Retina (tissue), 1 donor: ENCODE measurements at places on chromosomes 1 and 21.

DNA sequence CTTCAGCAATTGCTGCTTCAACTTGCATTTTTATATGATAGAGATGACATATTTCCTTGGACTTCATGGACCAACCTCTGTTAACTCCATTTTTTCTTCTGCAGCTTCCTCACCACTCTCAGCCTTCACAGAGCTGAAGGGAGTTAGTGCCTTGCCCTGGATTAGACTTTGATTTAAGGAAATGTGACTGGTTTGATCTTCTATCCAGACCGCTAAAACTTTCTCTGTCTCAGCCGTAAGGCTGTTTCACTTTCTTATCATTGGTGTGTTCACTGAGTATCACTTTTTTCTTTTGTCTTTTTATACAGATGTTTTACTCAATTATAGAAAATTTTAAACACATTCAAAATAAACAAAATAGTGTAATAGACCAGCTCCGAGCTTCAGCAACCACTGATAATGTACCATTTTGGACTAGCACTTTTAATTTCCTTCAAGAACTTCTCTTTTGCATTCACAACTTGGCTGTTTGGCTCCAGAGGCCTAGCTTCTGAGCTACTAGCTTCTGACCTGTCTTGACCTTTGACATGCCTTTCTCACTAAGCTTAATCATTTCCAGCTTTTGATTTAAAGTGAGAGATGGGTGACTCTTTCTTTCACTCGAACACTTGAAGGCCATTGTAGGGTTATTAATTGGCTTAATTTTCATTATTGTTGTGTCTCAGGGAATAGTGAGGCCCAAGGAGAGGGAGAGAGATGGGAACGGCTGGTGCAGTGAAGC, 9.3 kb downstream of the NEK7 start:
- DNase-seq, result no peak

- no peak for DNase-seq
Observed at GRCh38 chr1:215895276-215895675, 328.2 kb downstream of the KCTD3 start.

- no peak for DNase-seq
Observed at GRCh38 chr1:59434336-59434735, 137.4 kb downstream of the FGGY start.

DNA sequence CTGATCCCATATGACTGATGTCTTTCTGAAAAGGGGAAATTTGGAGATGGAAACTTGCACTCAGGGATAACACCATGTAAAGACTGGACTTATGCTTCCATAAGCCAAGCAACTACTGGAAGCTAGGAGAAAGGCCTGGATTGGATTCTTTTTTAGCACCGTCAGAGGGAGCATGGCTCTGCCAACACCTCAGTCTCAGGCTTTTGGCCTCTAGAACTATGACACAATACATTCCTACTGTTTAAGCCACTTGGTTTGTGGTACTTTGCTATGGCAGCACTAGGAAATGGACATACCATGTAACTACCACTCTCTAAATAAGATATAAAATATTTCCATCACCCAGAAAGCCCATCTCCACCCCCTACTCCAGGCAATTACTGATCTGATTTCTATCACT, 139.7 kb downstream of the CYYR1 start:
- DNase-seq, result no peak

GRCh38 chr1:222064388-222065211, 322.7 kb upstream of the DUSP10 start:
- no peak for DNase-seq

- DNase-seq, result peak; percentile 88
Observed at GRCh38 chr1:29706936-29707335, 470.6 kb downstream of the PTPRU start.

DNA sequence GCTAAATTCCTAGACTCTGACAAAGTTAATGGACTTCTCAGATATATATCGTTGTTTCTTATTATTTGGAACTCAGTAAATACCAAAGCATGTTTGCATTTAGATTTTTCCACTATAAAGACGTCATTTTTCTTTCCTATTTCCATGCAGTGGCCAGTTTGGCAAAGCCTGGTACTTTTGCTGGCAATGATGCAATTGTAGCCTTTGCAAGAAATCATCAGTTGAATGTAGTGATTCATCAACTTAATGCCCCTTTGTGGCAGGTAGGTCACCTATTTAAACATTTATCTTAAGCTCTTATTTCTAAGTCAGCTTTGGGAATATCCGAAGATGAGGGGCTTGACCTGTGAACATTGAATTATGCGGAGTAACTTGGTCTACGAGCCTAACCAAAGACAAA, 12.0 kb downstream of the OTUD3 start:
- no peak for DNase-seq

GRCh38 chr1:221760911-221761310, 19.0 kb upstream of the DUSP10 start:
- DNase-seq, result no peak

DNA sequence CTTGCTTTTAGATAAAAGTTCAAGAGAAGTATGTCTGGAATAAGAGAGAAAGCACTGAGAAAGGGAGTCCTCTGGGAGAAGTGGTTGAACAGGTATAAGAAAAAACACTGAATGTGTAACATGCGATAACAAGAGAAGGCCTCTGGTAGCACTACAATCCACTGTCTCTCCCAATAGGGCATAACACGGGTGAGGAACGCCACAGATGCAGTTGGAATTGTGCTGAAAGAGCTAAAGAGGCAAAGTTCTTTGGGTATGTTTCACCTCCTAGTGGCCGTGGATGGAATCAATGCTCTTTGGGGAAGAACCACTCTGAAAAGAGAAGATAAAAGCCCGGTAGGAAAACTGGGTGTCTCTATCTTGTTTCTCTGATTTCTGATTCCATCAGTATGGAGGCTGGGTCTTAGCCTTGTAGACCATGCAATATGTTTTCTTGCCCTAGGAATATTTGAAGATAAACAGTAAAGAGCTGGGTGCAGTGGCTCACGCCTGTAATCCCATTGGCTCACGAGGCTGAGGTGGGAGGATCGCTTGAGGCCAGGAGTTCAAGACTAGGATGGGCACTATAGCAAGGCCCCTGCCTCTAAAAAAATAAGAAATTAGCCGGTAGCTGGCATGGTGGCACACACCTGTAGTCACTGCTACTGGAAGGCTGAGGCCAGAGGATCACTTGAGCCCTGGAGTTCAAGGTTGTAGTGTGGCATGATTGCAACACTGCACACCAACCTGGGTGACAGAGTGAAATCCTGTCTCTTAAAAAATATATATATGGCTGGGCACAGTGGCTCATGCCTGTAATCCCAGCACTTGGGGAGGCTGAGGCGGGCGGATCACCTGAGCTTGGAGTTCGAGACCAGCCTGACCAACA, 40.4 kb downstream of the DAP3 start:
- DNase-seq, result peak; percentile 47

DNA sequence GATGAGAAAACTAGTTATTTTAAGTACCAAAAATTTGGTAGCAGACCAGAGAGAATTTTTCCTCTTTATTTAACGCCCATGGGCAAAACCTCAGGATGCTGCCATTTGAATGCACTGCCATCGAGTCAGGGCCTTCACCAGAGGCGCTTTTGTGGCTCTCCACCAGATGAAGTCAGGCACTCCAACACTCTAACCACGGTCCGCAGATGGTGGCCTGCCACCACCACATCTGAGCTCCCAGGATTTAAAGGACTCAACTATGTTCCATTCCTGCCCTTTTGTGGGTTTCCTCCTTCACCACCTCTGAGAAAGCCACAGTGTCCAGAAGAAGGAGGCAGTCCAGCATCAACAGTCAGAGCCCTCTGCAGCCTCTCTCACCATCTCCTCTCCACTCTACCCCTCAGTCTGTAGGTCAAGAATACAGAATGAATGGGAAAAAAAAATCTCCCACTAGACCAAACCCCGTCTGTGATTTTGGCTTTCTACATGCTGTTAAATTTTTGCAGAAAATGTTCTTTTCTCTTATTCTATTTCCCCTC, 647.4 kb downstream of the USP25 start:
- DNase-seq, result no peak

GRCh38 chr21:26977746-26978145, 10.9 kb upstream of the ADAMTS5 start:
- DNase-seq, result no peak

- DNase-seq, result no peak
Observed at GRCh38 chr1:158916085-158916484, 15.3 kb upstream of the PYHIN1 start.

DNA sequence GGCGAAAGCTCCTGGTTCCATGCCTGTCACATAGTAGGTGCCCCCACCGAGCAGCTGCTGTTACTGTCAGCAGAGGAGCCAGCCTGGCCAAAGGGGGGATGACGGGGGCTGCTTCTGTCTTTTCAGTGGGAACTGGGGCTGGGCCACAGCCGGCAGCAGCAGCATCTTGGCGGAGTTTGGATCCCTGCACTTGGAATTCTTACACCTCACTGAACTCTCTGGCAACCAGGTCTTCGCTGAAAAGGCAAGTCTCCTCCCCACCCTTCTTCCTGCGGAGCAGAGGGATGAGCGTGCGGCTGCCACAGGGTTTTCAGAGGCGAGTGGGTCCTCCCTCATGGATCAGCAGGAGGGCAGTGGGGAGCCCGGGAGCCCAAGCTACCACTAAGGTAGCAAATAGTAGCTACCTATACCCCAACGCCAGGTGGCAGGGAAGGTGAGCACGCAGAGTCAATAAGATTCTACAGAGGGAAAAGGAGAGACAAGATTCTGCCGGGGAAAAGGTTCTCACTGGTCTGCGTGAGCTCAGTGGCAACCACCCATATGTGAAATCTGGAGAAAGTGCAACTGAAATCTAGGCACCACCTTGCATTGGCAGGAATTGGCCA, 41.4 kb upstream of the SELENON start:
- no peak for DNase-seq

GRCh38 chr1:207863893-207864535, 46.9 kb downstream of the CD34 start:
- DNase-seq, result no peak

- no peak for DNase-seq
Observed at GRCh38 chr1:197572169-197572568, 203.1 kb downstream of the DENND1B start.

- DNase-seq, result no peak
Observed at GRCh38 chr1:112513112-112513870, 4.5 kb downstream of the WNT2B start.

DNA sequence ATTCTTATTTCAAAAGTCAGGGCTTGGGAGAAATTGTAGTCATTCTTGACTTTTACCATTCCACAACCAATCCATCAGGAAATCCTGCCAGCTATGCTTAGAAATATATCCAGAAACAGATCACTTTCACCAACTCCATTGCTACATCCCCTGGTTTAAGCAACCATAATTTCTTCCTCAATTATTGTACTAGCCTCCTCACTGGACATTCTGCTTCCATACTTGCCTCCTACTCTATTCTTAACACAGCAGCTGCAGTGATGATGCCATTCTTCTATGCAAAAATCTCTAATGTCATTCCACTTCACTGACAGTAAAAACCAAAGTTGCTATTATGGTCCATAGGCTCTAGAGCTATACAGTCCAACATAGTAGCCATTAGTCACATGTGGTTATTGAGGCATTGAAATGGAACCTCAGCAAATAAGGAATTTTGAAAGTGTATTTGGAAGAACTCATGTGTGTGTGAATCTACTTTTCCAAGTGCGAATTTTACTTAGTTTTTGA, 110.7 kb upstream of the KIAA0040 start:
- no peak for DNase-seq

- DNase-seq, result peak; percentile 23
Observed at GRCh38 chr1:39272798-39273469, 68.4 kb downstream of the MACF1 start.

DNA sequence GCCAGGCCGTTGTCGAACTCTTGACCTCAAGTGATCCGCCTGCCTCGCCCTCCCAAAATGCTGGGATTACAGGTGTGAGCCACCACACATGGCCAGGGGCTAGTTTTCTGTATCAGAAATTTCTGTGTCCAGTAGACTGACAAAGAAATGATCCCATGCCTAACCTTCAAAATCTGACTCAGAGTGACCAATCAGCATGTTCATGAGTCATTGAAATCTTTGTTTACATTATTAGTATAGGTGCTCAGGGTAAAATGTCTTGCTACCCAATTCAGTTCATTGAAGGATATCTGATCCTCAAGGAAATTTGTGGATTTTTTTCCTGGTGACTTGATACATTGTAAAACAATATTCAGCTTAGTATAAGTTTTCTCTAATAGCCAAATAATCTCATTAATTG, 11.0 kb upstream of the LDLRAD2 start:
- DNase-seq, result no peak

DNA sequence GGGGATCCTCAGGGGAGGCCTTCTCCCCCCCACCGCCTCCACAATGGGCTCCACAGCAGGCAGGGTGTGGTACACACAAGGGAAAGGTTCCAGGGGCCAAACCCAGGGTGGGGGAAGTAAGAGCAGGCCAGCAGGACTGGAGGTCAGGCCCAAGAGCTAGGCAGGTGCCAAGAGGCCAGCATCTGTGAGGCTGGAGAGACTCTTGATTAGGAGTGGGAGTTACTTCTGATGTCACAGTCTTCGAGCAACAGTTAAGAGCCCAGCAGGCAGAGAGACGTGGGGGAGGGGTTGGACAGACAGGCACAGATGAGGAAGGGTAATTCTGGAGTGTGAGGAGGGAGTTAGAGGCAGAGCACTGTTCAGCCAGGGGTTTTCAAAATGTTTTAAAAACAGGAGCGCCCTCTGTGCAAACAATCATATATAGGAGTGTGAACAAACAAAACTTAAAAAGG, 55.8 kb downstream of the SLC9A1 start:
- DNase-seq, result peak; percentile 73

DNA sequence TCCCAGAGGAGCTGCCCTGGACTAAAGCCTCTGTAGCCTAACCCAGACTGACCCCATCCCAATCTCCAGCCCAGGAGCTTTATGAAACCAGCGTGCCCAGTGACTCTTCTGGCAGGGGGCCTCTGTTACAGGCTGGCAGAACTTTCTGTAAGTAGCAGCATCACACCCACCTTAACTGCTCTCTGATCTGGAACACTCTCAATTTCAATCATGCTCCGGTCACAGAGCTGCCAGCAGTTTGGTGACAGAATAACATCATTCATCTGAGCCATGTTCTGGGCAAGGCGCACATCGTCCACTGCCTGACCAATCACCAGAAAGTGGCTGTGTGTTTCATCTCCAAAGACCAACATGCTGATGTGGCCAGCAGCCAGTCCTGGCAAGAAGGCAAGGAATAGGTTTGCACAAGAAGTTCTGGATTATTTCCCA, 14.7 kb downstream of the ADCY10 start:
- no peak for DNase-seq

- DNase-seq, result no peak
Observed at GRCh38 chr1:206812471-206812870, 40.2 kb upstream of the IL10 start.

DNA sequence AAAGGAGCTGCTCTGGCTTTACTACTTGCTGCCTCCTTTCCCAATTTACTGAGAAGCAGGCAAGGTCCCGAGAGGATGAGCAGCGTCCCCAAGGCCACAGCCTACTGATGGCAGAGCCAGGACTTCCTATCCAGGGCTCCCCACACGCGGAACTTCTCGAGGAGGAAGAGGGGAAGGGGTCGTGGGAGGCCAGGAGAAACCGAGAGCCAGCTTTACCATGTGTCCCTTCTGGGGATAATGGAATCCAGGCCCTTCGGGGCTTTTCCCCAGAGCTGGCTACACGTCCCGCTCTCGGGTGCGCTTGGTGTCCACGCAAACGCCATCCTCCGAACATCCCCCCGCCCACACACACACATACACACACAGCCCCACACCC, 4.3 kb upstream of the CCN1 start:
- DNase-seq, result peak; percentile 74
